Chondrocyte (in vitro differentiated cells): ENCODE measurements at places on chromosomes 5 and 9. TPM values are rescaled to one million over a fixed set of nuclear protein-coding genes. Genes with fewer than 3 reads are reported as not detected.

DNA sequence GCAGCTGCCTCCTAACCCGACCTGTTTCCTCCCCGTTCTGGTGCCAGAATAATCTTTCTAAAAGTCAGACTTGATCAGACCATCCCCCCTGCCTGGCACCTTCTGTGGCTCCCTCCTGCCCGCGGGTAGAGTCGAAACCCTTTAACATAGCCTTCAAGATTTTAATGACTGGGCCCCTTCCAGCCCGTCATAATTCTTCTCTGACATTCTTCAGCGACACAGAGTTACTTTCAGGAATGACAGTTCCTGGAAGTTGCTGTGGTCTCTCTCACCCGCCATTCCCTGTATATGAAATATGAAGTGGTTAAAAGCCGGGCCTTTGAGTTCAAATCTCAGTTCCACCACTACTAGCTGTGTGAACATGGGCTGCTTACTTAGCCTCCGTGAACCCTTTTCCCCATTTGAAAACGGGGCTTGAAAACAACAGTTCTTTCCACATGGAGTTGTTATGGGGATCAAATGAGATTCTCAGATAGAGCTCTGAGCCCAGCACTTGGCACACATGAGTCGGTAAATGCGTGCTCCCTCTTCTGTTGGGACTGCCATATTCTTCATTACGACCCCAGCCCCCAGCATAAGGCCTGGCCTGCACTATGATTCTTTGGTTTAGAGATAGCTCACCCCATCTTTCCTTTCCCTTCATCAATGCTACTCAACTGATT is 737 bp downstream of the NANS start:
- DNase-seq = no peak

- peak; percentile 70 for DNase-seq
These were observed 29.8 kb upstream of the RXRA start for GRCh38 chr9:134296301-134297082.

- DNase-seq = no peak
These were observed 107.7 kb upstream of the CDKN2B start for GRCh38 chr9:22116758-22117157.

- no peak for DNase-seq
These were observed 283.0 kb downstream of the AOPEP start for GRCh38 chr9:95009459-95009858.

DNA sequence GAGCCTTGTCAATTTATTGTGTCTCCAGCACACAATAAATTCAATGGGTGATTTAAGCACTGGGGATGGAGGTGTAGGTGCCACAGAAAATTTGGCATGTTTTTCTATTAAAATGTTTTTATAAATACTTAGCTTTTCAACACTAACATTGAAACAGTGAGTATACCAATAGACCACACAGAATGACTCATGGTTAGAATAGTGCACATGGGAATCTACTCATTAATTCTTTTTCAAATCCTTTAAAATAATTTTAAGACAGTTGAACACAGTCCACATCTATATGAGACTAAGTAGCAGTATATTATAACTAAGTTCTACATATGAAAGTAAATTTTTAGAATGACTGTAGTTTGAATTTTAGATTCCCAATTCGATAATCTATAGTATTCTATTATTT is 67.1 kb downstream of the LNPEP start:
- no peak for DNase-seq

DNA sequence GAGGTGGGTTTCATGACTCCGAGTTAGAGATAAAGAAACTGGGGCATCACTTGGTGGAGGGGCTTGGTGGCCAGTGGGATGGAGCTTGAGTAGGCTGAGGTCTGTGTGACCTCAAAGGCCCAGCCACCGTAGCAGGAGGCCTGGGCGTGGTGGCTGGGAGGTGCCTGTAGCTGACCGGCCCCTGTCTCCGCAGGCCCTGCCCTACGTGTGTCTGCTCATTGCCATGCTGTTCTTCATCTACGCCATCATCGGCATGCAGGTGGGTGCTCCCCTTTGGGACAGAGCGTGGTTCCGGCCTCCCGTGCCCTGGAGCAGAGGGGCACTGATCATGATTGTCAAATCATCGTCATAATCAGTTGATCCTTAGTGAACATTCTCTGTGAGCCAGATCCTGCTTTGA is 196.2 kb downstream of the CACNA1B start:
- DNase-seq = no peak

- DNase-seq = no peak
These were observed 159.2 kb downstream of the SMARCA2 start for GRCh38 chr9:2174306-2174705.

DNA sequence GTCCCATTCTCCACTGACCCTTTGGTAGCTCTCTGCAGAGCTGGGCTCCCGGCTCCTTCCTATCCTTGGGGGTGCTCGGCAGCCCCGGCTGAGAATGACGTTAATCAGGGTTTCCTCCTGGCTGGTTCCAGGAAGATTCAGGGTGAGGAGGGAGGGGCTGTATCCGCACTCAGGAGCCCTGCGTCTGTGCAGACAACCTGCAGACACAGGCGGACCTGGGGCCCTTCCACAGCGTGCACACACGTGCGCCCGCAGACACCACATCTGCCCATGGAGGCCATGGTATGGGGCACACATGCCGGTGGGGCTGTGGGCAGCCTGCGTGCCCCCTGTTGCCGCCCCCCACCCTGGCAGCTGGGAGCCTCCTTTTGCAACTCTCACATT is 66.6 kb upstream of the RNU6ATAC start:
- DNase-seq = no peak

GRCh38 chr9:36154331-36154952 is 14.7 kb upstream of the CCIN start:
- no peak for DNase-seq

- peak; percentile 72 for DNase-seq
These were observed 1.6 kb downstream of the TSLP start for GRCh38 chr5:111072949-111073682.

DNA sequence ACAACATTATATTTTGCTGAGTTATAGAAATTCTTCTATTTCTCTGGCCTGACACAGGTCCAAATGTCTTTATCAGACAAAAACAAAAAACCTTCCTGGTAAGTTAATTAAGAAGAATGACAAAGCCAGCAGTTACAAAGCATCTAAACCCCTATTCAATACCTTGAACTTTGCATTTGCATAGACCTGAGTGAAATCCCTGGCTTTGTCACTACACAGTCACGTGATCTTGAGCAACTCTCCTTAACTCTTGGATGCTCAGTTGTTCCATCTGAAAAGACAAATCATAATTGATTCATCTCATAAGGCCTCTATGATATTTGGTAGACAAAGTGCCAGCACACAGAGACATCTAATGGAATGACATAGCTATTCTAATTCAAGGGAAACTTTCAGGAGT is 166.6 kb upstream of the PPP1R2B start:
- DNase-seq = no peak

DNA sequence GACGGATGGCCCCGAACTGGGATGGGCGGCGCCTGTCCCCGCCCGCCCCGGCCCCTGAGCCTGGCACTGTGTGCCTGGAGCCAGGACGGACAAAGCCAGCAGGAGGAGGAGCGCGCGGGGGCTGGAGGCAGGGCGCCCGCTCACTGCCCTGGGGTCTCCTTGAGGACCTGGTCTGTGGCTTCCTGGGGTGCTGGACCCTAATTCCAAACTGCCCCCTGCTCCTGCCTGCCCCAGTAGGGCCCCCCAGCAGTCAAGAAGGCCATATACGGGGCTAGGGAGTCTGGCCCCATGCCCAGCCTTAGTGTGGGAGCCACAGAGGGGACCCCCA is 29.2 kb upstream of the RXRA start:
- peak; percentile 39 for DNase-seq

DNA sequence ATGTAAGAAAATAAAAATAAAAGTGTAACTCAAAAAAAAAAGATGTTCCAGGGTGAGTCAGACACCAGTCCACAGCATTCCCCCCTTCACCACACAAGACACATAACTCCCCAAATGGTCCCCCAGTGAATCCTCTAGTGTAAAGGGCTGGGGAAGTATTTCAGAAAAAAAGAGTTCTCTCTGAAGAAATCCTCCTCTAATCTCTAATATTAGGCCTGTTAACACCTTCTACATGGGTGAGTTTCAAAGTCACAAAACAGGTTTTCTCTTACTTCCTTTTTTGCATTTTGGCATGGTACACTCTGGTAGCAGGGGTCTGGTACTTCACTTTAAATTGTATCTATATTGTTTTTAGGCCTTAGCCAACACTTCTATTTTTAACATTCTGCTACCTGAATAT is 28.2 kb downstream of the RNF145 start:
- no peak for DNase-seq

DNA sequence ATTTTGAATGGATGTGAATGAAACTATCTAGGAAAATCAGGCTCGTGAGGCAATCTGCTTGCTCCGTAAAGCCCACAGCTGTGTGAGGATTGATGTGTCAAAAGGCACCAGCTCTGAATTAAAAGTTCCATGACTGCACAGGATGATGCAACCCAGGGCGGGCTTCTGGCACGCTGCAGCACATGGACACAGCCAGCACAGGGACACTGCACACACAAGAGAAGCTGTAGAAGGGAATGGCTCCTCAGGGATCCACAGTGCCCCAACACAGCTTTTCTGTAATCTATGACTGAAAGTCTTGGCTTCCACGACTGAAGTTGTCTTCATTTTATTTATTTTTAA is 151.0 kb downstream of the GCNT1 start:
- no peak for DNase-seq

PAEP gene
- total RNA-seq = not detected in 3 replicates

IFNA21 gene
- not detected in 3 replicates for total RNA-seq

LRRC14B gene
- not detected in 3 replicates for total RNA-seq

IFNA17 gene
- total RNA-seq = not detected in 3 replicates

BTNL8 gene
- total RNA-seq = not detected in 3 replicates

TAF11L3 gene
- total RNA-seq = not detected in 3 replicates

SPINK4 gene
- not detected in 3 replicates for total RNA-seq

LVRN gene
- total RNA-seq = 0.19 to 0.62 TPM (median 0.46 TPM) in 3 replicates

IQGAP2 gene
- 2.9 to 10.2 TPM (median 3.0 TPM) in 3 replicates for total RNA-seq

C9orf50 gene
- total RNA-seq = 0.30 to 0.39 TPM (median 0.38 TPM) in 3 replicates

IRX1 gene
- 2.3 to 9.8 TPM (median 2.9 TPM) in 3 replicates for total RNA-seq
